ENCODE measurements at places on chromosomes 5 and 9.

DNA sequence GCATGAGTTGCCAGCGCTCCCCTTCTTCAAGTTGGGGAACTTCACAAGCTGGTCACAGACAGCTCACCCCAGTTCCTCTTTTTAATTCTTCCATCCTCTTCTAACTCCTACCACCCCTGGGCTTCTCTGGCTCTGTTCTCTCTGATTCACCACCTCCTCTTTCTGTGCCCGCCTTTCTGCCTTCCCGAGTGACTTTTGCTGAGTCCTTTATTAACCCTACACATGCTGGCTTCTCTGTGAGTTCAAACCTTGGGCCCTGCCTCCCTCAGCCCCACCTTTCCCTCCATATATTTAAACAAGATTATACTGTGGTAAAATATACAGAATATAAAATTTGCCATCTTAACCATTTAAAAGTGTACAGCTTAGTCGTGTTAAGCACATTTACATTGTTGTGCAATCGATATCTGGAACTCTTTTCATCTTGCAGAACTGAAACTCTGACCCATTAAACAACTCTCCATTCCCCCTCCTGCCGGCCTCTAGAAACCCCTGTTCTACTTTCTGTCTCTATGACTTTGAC, 32.0 kb downstream of the SLC46A2 start:
- peak; percentile 55 for DNase-seq

DNA sequence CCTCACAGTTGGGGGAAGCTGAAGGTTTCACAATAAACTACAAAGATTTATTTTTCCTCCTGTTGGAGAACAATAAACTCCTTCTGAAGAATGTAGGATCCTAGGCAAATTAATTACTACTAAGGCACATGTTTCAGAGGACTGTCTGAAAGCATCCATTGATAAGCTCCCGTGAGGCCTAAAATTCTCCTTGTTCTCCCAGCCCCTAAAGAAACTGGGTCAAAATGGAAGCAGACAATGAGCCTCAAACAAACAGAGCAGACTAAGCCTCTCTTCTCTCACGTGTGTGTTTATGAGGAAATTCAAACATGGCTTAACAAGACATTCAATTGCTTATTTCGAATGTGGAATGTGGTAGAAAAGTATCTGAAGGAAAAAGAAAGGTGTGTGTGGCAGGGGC, 249.0 kb downstream of the GLIS3 start:
- no peak for DNase-seq

GRCh38 chr5:151670953-151671636, 15.6 kb downstream of the SPARC start:
- no peak for DNase-seq

DNA sequence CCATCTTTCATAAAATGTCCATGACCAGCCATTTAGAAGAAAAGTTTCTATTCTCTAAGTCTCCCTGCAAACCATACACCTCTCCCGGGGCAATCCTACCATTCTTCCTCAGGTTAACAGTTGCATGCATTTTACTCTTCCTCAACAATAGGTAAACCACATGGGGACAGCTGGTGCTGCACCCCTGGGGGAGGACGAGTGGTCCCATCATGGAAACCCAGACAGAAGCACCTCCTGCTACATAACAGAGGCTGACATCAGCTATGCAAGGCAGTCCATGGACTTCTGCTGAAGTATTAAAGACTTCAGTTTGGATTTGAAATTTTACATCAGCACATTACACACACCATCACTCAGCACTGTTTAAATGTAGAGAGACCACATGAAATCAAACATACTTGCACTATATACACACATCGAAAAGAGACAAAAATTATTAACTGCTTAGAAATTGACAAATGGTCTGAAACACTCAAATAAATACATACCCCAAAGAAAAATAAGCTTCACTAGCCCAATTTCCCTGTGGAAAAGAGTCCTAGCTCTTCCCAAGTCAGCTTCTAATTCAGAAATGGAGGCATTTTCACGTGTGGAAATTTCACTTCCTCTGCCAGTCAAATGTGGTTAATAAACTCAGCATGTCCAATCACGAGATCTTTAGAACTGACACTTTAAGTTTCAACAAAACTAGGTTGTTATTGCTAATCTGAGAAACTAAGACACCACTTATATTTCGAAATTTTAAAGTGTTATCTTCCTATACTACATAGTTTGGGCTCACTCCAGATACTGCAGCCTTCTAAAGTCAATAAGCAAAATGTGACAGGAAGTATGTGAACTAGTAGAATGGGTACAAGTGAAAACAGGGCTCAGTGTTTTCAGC, 173.4 kb downstream of the ROR2 start:
- DNase-seq: no peak

DNA sequence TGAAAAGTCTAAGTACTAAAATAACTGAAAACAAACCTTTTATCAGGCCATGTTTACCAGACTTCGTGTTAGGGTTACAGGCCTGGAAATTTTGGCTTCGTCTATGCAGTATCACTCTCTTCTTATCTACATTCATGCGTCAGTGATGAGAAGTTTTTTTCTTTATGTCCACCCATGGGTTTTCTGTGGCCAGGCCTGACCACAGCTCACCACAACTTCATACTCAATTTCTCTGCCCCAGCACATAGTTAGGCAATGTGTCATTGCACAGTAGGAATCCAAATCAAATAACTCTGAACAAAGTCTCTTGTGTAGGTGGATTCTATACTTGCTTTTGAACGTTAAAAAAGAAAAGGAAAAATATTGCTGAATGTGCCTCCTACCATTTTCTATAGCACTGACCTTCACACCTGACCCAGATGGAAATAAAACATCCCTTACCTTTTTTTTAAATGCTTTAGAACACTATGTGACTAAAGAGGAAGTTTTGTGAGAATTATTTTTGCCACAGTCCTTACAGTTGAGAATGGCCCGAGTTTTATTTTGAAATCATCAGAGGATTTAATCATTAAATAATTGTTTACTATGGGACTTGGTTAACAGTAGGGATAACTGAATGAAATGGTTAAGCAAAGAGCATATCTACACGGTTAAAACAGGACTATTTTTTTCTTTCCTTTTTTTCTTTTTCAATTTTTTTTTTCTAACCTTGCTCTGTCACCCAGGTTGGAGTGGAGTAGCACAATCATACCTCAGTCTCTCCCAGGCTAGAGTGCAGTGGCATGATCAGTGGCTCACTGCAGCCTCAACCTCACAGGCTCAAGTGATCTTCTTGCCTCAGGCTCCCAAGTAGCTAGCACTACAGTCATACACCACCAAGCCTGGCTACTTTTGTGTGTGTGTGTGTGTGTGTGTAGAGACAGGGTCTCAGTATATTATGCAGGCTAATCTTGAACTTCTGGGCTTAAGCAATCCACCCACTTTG, 1247.0 kb upstream of the ACO1 start:
- DNase-seq: no peak

- DNase-seq: no peak
These were observed 60.9 kb upstream of the IL17B start for GRCh38 chr5:149439899-149440542.

GRCh38 chr9:68749579-68750159, 44.6 kb downstream of the PIP5K1B start:
- DNase-seq: no peak

DNA sequence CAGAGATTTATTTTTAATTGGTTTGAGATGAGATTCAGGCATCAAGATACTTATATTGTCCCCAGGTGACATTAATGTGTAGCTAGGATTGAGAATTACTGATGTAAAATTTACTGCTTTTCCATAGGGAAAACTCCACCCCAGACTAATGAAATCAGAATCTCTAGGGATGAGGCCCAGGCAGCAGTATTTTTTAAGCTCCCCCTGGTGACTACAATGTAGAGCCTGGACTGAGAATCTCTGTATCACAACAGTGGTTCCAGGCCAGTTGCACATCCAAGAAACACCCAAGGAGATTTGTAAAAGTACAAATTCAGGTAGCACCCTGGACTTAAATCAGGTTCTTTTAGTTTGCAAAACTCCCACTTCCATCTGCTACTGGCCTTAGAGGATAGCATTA, 185.7 kb downstream of the MARCHF11 start:
- no peak for DNase-seq

DNA sequence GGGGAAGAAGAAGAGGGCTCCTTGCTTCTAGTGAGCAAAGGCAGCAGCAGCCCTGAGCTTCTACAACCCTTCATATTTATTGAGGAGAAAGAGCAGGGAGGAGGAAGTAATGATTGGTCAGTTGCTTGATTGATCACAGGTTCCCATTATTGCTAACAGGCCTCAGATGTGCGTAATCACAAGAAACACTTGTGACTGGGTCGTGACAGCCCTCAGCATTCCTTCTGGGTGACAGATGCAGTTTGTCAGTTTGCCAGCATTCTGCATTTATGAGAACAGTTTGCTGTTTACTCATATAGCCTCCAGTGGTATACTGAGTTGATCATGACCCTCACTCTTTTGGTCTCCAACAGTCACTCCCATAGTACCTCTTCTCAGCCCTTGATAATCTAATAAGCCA, 111.5 kb upstream of the TNC start:
- no peak for DNase-seq

DNA sequence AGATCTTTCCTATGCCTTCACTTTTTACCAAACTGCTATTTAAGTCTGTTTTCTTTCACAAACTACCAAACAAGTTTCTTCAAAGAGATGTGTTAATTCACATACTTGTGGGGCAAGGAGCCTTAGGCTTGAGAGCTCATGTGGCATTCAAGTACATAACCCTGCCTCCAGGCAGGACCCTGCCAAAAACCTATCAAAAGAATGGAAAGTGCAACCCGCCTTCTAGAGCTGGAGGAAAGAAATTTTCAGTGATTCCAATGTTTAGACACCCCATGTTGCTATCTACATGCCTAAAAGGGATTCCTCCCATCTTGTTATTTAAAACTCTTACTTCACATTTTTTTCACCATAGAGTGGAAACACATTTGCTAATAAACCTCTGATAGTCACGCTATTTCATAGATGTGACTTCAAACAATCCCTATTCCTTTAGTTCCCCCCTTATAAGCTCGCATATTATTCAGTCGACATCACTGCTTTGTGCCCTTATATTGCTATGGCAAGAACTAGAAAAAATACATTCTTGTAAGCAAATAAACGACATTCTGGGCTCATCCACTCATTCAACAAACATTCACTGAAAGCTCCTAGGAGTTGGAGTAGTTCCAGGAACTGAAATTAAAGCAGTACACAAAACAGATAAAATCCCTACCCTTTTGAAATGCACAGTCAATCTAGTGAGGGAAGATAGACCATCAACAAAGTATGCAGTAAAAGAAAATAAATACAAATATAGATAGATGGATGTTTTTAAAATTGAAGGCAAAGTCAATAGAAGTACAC, 518.1 kb downstream of the ELAVL2 start:
- no peak for DNase-seq

DNA sequence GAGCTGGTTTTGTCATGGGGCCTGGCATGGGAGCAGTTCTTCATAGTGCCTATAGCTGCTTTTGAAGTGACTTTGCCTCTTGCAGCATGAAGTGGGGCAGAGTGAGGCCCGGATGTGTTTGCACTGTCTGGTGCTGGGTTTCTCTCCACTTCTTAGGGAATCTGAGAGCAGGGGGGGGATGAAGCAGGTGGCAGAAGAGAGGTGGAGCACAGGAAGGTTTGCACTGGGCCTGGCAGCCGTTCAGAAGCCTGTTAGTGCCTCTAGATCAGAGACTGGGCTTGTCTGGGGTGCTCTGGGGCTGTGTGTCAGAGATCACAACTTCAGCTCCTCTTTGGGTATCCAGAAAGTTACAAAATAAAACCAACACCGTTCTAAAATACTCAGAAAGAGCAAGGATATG, 18.4 kb downstream of the USP20 start:
- no peak for DNase-seq

- DNase-seq: no peak
These were observed 64.9 kb downstream of the FAM170A start for GRCh38 chr5:119694284-119694683.

DNA sequence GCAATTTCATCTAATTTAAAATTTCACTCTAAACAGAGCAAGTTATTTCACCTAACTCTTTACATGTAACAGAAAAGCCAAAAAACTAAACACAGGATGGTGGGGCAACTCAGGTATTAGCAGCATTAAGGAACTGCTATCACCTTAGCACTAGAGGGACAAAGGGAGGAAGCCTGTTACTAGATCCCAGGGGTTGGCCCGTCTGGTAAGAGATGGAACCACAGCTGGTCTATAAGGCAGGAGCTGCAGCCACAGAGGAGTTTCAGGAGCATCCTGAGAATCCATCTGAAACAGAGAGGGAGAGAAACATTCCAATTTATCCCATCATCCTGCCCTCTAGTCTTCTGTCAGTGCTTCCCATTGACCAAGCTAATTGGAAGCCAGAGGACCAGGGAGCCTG, 300.3 kb downstream of the MRPS30 start:
- DNase-seq: no peak

GRCh38 chr5:42720251-42720650, 36.4 kb upstream of the CCDC152 start:
- no peak for DNase-seq

DNA sequence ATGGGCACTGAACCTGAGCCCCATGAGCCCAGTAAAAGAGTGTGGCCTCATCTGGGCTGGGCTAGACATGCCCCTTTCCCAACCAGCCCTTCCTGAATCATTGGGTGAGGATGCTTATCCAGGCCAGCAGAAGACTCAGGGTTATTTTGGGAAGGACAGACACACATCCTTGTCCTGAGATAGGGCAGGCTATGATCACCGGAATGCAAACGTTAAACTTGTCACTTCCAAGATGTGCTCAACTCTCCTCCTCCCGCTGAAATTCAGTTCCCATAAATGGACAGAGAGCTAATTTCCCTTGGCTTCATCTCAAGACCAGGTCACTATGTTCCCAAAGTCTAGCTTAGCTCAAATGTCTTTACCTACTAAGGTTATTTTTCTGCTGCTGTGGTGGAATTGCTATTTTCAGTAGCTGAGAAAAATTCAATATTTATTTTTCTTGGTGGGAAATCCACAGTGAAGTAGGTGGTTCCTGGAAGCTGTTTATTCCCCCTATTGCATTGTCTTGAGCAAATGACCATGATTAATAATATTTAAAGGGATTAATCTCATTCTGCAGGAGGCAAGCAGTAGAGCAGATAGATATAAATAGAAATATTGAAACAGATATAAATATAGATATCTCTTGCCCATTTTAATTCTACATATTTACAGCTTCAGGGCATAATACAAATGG, 70.0 kb downstream of the NXNL2 start:
- DNase-seq: no peak

- no peak for DNase-seq
These were observed 48.6 kb upstream of the TNFAIP8 start for GRCh38 chr5:119307170-119307569.

GRCh38 chr9:94908011-94908563, 181.6 kb downstream of the AOPEP start:
- DNase-seq: no peak

- DNase-seq: no peak
These were observed 50.7 kb downstream of the ARRDC3 start for GRCh38 chr5:91332267-91333045.

GRCh38 chr9:76425677-76426453, 31.6 kb upstream of the RFK start:
- no peak for DNase-seq

GRCh38 chr5:74017112-74017511, 391.1 kb downstream of the ARHGEF28 start:
- no peak for DNase-seq

Data from globus pallidus (tissue), 1 donor.